Neuronal stem cell (in vitro differentiated cells): ENCODE measurements at places on chromosomes 5 and 9.

- DNase-seq: no peak
Observed at GRCh38 chr5:133244242-133244641, 192.4 kb downstream of the HSPA4 start.

GRCh38 chr9:108668938-108669335 lies 186.8 kb downstream of the ACTL7B start:
- DNase-seq: no peak

- no peak for DNase-seq
Observed at GRCh38 chr9:128435611-128436010, 15.0 kb downstream of the CERCAM start.

DNA sequence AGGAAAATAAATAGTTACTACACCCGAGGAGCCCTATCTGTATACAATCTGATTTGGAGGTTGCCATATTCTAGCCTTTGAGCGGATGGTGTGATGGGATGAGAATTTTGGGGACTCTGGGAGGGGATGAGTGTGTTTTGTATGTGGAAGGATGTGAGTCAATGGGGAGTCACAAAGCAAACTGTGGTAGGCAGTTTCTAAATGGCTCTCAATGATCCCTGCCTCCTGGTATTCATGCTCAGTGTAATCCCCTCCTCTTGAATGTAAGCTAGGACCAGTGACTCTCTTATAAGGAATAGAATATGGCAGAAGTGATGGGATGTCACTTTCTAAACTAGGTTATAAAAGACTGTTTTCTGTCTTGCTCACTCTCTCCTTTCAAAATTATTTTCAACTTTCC lies 205.7 kb upstream of the RIOK2 start:
- no peak for DNase-seq

DNA sequence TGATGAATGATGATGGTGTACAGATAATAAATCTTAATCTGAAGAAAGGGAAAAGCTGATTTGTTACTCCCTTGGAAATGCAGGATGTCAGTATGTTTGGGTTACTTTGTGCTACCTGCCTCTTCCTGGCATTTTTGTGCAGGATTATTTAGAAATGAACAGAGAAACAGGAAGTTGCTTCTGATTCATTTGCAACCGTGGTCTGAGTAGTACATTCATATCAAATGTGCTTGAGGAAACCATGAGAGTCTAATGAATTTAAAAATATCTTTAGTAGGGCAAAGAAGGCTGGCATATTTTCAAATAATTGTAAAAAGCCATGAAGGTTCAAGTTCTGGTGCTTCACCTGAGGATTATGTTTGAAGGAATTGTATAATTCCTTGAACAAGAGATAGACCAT lies 391.6 kb downstream of the TMEM161B start:
- DNase-seq: no peak

GRCh38 chr9:81092057-81092456 lies 597.3 kb downstream of the TLE1 start:
- no peak for DNase-seq

GRCh38 chr9:16320338-16320902 lies 550.0 kb downstream of the BNC2 start:
- DNase-seq: no peak

DNA sequence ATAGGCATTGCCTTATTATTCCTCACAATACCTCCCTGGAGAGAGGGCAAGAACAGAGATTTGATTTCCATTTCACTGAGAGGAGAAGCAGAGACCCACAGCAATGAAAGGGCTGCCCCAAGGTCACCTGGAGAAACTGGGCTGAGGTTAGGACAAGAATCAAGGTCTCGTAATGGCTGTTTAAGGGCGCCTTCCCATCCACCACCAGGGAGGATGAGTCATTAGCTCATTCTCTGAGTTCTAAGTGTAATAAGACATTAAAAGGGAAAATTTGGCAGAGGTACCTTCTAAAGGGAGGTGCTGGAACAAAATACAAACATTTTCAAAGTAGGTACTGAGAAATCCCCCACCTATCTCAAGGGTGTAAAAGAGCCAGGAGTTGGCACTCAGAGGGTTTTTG lies 52.6 kb upstream of the TCERG1 start:
- DNase-seq: no peak

DNA sequence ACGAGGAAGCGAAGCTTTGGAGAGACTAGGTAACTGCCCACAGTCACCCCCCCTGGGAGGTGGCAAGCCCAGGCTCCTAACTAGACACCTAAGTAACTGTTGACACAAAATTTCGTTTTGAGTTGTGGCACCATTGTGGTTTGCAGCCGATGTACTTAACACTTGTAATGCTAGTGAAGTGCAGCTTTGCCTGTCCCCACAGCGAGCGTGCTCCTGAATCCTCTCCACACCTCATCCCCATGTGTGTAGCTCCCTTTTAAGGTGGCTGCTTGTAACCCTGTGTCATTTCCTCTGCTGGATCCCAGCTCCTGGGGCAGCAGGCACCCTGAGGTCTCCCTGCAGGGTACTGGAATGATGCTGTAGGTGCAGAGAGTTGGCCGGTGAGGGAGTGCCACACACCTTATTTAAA lies 114.9 kb downstream of the TRIO start:
- no peak for DNase-seq

GRCh38 chr5:107011605-107012004 lies 659.1 kb downstream of the EFNA5 start:
- DNase-seq: no peak

DNA sequence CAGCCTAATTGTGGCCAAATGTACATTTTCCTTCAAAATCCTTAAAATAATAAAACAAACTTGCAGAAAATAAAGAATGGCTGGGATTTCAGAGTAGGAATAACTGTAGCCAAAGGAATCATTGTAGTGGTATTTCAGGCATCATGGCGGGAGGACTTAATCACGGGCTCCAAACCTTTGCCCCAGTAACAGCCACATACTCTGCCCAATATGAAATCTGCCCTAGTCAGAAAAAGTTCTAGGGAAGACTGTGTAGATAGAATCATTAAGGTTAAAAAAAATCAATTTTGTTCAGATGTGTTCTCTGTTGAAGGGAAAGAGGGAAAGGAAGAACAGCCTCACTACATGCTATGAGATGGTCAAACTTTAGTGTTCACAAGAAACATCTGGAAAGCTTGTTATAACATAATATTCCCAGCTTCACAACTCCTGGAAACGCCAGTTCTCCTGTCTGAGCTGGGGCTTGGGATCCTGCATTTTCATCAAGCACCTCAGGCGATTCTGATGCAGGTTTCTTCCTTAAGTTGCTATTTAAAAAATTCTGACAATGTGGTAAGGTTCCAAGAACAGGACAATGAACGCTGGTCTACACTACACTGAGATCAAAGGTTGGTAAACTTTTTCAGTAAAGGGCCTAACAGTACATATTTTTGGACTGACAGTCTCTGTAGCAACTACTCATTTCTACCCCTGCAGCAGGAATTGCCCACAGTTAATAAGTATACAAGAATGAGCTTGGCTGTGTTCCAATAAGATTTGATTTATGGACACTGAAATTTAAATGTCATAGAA lies 87.9 kb downstream of the CEMIP2 start:
- DNase-seq: no peak

GRCh38 chr5:43572357-43572756 lies 15.5 kb upstream of the PAIP1 start:
- DNase-seq: no peak

DNA sequence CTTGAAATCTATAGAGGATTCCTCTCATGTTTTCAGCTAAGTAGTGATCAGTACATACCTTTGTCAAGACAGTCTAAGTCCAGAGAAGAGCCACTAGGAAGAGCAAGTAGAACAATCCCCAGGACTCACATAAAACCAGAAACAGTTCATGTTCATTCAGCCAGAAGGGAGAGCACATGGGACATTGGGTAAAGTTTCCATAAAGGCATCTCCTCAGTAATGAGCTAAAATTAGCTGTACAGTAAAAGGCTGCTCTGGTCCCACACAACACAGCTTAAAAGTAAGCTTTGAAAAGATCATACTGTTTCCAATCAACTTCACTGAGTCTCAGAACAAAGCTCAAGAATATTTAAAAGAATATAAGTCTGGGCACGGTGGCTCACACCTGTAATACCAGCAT lies 32.4 kb downstream of the HOMER1 start:
- no peak for DNase-seq

GRCh38 chr5:57805170-57805569 lies 322.6 kb upstream of the ACTBL2 start:
- DNase-seq: no peak

- DNase-seq: no peak
Observed at GRCh38 chr9:33041432-33042188, 16.5 kb downstream of the DNAJA1 start.

DNA sequence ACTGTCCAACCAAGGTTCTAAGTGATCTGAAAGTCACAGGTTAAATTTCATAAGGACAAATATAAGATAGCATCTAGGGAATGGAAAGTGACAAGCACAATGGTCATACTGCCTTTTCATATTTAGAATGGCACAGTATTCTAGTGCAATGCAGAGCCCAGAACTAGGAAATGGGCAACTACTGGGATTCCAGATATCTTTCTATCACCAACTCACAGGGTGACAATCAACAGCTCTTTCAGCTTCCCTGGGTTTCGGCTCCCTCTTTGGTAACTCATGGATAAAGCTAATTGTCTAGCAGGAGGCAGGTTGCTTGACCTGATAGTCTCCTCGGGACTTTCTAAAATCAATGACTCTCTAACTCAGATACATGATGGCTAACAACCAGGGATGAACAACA lies 60.4 kb downstream of the NR3C1 start:
- DNase-seq: no peak

DNA sequence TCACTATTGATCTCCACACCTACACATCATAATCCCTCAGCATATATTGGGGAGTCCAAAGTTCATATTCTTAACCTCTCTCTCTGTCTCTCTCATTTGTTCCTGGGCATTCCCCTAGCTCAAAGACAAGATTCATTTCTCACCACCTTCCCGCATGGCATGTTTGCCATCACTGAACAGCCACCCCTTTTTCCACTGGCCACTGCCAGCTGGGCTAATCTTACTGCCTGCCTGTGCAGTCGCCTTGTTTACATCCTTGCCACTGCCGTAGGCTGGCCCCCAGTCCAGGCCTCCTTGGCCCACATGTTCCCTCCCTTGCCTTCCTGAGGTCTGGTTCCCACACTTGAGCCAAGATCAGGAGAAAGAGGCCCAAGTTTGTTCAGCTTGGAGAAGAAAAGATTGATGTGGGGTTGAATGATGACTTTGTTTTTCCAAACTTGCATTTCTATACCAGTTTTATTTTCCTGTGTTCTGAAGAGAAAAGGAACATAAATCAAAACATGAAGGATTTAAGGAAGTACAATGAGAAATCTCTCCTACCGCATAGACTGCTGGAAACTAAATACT lies 80.2 kb downstream of the PLAC8L1 start:
- DNase-seq: no peak
